Neural progenitor cell (in vitro differentiated cells): ENCODE measurements at places on chromosomes 16 and 17.

DNA sequence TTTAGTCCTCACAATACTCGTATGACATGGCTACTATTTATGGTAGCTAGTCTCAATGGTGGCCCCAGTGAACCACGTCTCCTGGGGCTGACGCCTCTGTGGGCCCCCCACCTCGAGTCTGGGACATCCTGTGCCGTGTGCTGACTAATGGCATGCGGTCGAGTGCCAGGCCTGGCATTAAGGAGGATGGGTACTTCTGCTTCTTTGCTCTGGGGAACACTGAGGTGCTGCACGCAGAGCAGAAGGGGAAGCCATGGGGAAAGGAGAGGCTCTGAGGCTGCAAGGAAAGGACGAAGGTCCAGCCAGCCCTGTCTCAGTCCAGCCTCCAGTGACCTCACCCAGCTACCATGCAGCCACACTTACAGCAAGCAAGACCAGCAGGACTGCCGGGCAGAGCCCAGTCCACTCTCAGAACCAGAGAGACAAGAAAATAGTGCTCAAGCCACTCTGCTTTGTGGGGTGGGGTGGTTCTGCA is 5.7 kb upstream of the MPRIP start:
- no peak overlapping the region for H3K27ac ChIP-seq
- peaks cover 3% of the 10 kb centered on the region for H3K4me1 ChIP-seq
- H3K36me3 ChIP-seq: no peaks in the 10 kb centered on the region

- H3K4me3 ChIP-seq: no peak overlapping the region
- no peak for DNase-seq
- H3K27ac ChIP-seq: no peak overlapping the region
- H3K4me1 ChIP-seq: peaks cover 4% of the 10 kb centered on the region
- H3K27me3 ChIP-seq: no peaks in the 10 kb centered on the region
These were observed 22.3 kb upstream of the TIMP2 start for GRCh38 chr17:78947235-78948149.

DNA sequence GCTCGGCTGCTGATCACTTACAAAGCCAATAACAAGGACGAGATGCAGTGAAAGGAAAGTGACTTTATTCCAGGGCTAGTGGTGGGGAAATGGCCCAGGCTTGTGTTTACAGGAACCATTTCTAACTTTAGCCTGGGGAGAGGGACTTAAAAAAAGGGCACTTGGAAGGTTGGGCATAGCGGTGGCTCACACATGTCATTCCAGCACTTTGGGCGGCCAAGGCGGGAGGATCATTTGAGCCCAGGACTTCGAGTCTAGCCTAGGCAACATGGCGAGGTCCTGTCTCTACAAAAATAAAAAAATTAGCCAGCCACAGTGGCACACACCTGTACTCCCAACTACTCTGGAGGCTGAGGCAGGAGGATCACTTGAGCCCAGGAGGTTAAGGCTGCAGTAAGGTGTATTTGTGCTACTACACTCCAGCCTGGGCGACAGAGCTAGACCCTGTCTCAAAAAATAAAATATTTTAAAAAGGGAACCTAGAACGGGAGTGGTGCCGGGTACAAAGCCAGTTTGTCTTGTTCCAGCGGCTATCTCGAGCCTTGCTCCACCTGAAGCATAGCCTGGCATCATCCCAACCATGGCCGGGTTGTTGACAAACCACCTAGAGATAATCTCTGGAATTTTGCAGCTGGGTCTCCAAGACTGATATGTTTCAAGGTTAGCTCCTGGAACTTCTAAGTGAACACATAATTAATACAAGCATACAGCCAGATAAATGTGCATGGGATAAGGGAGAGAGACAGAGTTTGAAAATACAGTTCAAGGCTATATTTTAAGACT is 5.7 kb upstream of the TVP23A start:
- no peak overlapping the region for H3K27ac ChIP-seq
- H3K4me3 ChIP-seq: no peak overlapping the region
- H3K4me1 ChIP-seq: no peaks in the 10 kb centered on the region

GRCh38 chr16:85348911-85349334 is 236.7 kb upstream of the CIBAR2 start:
- no peak overlapping the region for H3K4me3 ChIP-seq
- H3K27me3 ChIP-seq: no peaks in the 10 kb centered on the region
- H3K36me3 ChIP-seq: no peaks in the 10 kb centered on the region
- DNase-seq: no peak
- no peak overlapping the region for H3K27ac ChIP-seq

GRCh38 chr17:51508048-51508447 is 247.7 kb downstream of the UTP18 start:
- peaks cover 4% of the 10 kb centered on the region for H3K27me3 ChIP-seq
- no peak overlapping the region for H3K4me3 ChIP-seq
- H3K36me3 ChIP-seq: no peaks in the 10 kb centered on the region
- no peak for DNase-seq
- H3K27ac ChIP-seq: no peak overlapping the region
